HCT116 (cell line): ENCODE measurements at places on chromosomes 12 and 14. TPM values are rescaled to one million over a fixed set of nuclear protein-coding genes. Genes with fewer than 3 reads are reported as not detected.

DNA sequence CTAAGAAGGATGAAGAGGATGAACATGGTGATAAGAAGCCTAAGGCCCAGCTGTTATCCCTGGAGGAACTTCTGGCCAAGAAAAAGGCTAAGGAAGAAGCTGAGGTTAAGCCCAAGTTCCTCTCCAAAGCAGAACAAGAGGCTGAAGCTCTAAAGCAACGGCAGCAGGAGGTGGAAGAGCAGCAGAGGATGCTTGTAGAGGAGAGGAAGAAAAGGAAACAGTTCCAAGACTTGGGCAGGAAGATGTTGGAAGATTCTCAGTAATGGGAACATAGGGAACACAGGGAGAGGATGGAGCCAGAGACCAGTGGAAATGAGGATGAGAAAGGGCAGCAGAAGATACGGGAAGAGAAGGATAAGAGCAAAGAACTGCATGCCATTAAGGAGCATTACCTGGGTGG lies 27.5 kb upstream of the KRT77 start:
- no peak for DNase-seq
- H3K36me3 ChIP-seq: no peaks in the 10 kb centered on the region
- no peak overlapping the region for H3K4me3 ChIP-seq
- no peak overlapping the region for H3K27ac ChIP-seq

- H3K4me3 ChIP-seq: no peak overlapping the region
- H3K27ac ChIP-seq: no peak overlapping the region
- DNase-seq: no peak
- no peaks in the 10 kb centered on the region for H3K27me3 ChIP-seq
- peaks cover 15% of the 10 kb centered on the region; the same call in 1 of the 2 replicates for H3K36me3 ChIP-seq
- H3K4me1 ChIP-seq: no peaks in the 10 kb centered on the region
Measured at GRCh38 chr14:102903889-102904512, 18.5 kb upstream of the AMN start.

The ATP23 gene
- total RNA-seq: 9.1 TPM

DNA sequence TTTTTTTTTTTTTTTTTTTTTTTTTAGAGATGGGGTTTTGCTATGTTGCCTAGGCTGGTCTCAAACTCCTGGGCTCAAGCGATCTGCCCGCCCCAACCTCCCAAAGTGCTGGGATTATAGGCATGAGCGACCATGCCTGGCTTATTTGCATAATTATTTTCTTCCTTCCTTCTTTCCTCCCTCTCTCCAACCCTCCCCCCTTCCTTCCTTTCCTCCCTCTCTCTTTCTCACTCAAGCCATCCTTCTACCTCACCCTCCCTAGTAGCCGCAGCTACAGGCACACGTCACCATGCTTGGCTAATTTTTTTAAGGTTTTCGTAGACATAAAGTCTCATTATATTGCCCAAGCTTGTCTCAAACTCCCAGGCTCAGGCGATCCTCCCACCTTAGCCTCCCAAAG lies 83.8 kb downstream of the PEBP1 start:
- no peaks in the 10 kb centered on the region for H3K27me3 ChIP-seq
- no peaks in the 10 kb centered on the region for H3K4me1 ChIP-seq
- DNase-seq: no peak
- no peak overlapping the region for H3K4me3 ChIP-seq
- H3K36me3 ChIP-seq: no peaks in the 10 kb centered on the region
- no peak overlapping the region for H3K27ac ChIP-seq

- H3K27ac ChIP-seq: no peak overlapping the region
- H3K36me3 ChIP-seq: no peaks in the 10 kb centered on the region
- H3K4me3 ChIP-seq: no peak overlapping the region
- DNase-seq: no peak
Measured at GRCh38 chr14:82510007-82510406, 976.4 kb upstream of the SEL1L start.

DNA sequence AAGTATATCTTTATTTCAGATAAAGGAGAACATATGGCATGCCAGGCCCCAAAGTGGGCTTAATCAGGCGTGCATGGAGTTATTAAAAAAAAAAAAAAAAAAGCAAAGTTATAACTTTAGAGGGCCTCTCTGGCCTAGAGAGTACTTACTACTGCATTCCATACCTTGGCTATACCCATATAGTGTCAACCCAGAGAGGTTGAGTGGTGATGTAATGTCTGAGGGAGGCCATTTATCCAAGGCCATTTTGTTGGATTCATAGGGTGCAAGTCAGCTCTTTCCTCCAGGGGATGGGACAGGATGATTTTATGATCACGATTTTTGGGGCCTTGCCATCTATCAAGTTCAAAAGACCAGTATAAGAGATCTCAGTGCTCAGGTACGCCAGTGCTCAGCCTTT lies 66.4 kb downstream of the DCAF5 start:
- H3K4me1 ChIP-seq: no peaks in the 10 kb centered on the region
- no peak overlapping the region for H3K4me3 ChIP-seq
- H3K27me3 ChIP-seq: no peaks in the 10 kb centered on the region
- H3K27ac ChIP-seq: no peak overlapping the region

DNA sequence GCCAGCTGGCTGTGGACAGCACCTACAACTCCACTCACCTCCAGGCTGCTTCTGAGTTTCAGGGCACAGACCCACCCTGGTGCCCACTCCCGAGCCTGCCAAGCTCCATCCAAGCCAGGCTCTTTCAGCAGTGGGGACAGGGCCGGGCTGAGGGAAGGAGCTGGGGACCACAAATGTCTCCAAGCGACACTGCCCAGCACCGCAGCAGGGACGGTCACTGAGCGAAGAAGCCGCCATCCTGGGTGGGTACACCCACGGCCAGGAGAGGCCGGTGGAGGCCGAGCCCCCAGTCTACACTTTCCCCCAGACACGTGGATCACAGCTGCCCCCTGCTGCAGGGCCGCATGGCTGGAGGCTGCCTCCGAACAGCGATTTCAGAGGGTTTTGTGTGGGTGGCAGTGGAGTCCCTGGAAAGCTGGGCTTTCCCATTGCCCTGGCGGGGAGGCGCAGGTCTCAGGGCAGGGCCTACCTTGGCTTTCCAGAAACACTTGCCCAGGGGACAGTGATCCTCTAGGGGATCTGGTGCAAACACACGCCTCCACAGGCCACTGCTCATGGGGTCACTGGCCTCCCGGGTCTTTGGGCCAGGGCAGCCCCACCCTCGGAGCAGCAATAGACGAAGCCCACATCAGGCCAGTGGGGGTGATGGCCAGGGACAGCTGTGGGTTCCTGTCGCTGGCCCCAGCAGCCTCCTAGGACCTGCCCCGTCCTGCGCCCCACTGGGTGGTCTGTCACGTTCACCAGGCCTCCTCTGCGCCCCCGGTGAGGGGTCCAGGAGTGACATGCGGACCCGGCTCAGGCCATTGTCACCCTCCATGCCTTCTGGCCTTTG lies 1.2 kb upstream of the GPR132 start:
- H3K27me3 ChIP-seq: no peaks in the 10 kb centered on the region
- no peak overlapping the region for H3K27ac ChIP-seq
- H3K36me3 ChIP-seq: no peaks in the 10 kb centered on the region
- no peak for DNase-seq
- no peak overlapping the region for H3K4me3 ChIP-seq
- H3K4me1 ChIP-seq: no peaks in the 10 kb centered on the region; the same call in 1 of the 2 replicates

The NEUROD4 gene
- total RNA-seq: not detected

DNA sequence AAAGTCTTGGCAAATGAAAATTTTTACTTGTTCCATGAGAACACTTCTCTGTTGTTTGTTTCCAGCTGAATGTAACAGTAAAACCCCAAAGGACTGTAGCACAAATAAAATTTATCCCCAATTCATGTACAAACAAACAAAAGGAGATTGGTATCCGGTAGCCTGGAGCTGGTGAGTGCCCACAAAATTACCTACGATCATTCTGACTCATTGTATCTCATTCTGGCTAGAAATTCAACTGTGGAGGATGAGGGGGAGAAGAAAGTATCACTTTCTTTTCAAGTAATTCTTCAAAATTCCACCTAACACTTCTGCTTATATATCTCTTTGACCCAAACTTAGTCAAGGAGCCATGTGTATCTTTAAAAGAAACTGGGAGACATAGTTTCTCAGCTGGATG lies 268.5 kb downstream of the ALG10B start:
- no peak for DNase-seq
- H3K36me3 ChIP-seq: no peaks in the 10 kb centered on the region
- no peaks in the 10 kb centered on the region for H3K27me3 ChIP-seq
- H3K27ac ChIP-seq: no peak overlapping the region
- no peaks in the 10 kb centered on the region for H3K4me1 ChIP-seq
- H3K4me3 ChIP-seq: no peak overlapping the region

DNA sequence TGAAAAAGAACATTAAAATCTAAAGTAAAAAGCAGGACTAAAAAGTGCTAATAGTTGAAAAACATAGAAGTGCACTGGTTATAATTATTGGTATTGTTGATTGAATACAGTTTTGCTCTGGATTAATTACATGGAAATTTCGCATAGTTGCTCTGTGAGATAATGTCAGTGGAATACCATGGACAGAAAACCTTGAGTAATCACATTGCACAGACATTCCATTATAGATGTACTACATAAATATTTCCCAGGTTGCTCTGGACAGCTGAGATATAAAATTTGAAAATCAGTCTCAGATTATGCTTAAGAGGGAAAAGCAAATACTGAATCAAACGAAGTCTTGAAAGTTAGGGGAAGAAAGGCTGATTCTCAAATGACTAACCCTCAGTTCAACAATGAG lies 439.3 kb upstream of the FLRT2 start:
- H3K36me3 ChIP-seq: no peaks in the 10 kb centered on the region
- no peak for DNase-seq
- H3K4me3 ChIP-seq: no peak overlapping the region
- no peaks in the 10 kb centered on the region for H3K4me1 ChIP-seq

DNA sequence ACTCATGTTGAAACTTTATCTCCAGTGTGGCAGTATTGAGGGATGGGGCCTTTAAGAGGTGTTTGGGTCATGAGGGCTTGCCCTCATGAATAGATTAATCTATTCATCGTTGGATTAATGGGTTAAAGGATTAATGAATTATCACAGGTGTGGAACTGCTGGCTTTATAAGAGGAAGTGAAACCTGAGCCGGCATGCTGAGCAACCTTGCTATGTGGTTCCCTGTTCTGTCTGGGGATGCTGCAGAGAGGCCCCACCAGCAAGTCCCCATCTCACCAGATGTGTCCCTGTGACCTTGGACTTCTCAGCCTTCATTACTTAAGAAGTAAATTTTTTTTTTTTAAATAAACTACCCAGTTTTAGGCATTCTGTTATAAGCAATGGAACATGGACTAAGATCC lies 109.6 kb downstream of the DYRK2 start:
- H3K27ac ChIP-seq: no peak overlapping the region
- no peaks in the 10 kb centered on the region for H3K36me3 ChIP-seq
- no peaks in the 10 kb centered on the region for H3K4me1 ChIP-seq
- no peaks in the 10 kb centered on the region for H3K27me3 ChIP-seq

DNA sequence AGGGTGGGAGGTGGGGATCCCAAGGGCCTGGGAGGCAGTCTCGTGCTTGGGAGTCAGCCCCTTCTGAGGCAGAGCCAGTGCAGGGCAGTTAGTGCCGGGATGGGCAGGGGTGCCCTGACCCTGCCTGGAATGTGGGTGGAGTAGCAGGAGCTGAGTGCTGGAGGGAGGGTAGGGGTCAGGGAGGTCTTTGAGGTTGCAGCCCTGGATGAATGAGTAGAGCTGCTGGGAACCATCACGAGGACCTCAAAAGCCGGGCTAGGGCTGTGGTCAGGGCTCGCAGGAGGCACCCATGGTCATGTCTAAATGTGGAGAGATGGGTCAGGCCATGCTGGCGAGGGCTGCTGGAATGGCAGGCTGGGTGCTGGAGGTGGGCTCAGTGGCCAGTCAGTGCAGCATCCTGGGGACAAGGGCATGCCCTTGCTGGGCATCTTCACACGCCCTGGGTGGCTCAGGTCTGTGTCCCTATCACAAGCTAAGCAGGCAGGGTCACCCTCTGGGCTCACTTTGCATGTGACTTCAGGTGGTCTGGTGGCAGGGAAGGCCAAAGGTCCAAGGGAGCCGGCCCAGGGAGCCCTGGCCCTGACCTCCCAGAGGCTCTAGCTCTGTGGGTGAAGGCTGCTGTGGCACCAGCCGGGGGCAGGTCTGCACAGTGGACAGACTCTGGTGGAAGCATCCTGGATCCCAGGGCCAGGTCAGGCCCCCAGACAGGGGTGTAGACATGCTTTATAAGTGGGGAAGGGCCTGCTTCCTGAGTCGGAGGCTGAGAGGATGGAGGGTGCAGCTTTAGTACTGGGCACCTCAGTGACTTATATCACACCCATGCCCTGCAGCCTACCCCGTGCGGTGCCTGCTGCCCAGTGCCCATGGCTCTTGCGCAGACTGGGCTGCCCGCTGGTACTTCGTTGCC lies 24.5 kb downstream of the PAPLN start:
- H3K36me3 ChIP-seq: no peaks in the 10 kb centered on the region
- no peak overlapping the region for H3K27ac ChIP-seq
- H3K27me3 ChIP-seq: no peaks in the 10 kb centered on the region
- H3K4me3 ChIP-seq: no peak overlapping the region
- no peaks in the 10 kb centered on the region for H3K4me1 ChIP-seq
